ENCODE measurements at places on chromosomes 2 and 18.
A peak's percentile ranks its signal among the peaks of the same experiment; 100 is the strongest.

DNA sequence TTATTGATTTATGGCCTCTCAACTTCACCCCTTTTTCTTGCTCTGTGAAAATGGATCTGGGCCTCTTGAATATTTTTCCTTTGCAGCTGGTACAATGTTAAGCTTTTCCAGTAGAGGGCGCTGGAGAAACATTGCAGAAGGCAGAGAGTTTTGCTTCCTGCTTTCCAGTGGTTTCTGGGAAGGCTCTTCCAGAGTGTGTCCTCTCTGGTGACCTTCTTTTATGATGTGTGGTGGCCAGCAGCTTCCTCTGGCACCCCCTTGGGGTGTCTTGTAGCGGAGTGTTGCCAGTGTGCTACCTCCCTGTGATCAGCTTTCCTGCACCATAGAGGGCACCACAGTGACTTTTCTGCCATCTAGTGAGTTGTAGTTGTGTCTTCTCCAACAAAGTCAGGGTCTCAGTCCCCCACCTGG is 25.4 kb upstream of the MGAT5 start:
- DNase-seq, result peak; percentile 37

DNA sequence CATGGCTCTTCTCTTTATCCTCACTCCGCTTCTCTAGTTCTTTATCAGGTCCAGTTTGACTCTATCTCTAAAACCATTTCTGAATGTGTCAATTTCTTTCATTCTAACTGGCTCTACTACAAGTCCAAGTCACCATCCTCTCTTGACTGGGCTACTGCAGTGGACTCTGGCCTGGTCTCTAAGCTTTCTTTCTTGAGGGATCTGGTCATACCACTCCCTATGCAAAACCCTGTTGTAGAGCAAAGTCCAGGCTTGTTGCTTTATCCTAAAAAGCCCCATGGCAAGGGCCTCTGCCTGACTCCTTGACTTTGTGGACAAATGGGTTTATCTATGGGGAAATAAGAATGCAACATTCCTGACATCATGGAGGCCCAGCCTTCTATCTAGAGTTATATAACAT is 87.1 kb downstream of the BCL2L11 start:
- DNase-seq, result no peak

DNA sequence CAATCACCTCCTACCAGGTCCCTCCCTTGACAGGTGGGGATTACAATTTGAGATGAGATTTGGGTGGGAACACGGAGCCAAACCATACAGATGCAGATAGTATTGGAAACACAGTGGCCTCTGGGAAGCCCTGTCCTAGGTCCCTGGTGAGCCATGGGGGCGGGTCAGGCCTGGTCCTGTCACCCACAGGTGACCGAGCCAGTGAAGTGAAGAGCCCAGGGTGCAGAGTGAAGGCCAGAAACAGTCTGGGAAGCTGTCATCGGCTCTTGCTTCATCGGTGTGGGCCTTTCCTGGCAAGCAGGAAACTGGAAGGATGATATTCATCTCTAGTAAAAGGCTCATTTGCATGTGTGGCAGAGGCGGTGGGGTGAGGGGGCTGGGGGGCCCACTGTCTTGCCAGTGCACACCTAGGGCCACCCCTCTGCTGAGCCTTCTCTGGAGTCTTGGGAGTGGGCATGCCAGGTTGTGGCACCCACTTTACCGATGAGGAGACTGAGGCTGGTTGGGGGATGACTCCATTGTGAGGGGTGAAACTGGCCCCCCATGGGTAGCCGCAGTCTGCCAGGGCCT is 290.6 kb downstream of the NDUFA10 start:
- DNase-seq, result no peak

GRCh38 chr2:45595721-45596435 is 15.2 kb downstream of the SRBD1 start:
- DNase-seq, result no peak
